ENCODE measurements at places on chromosomes 4 and X. TPM values are rescaled to one million over a fixed set of nuclear protein-coding genes. Genes with fewer than 3 reads are reported as not detected.

DNA sequence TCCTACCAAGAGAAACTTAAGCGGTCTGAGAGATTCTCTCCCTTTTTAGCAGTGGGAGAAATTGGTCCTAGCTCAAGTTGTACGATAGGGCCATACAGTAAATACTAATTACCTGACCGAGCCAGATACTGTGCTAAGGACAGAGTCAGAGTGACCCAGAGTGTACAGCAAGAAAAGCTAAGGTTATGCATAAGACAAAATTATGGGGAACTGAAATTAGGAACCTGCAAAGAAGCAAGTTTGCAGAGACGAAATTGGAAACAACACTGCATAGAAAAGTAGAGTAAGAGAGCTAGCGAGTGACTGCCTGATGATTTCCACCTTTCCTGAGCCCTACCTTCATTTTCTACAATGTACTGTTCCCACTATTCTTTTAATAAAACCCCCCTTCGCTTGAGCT, 278.1 kb downstream of the NKX6-1 start:
- H3K27me3 ChIP-seq: peaks cover 19% of the 10 kb centered on the region
- H3K4me1 ChIP-seq: no peaks in the 10 kb centered on the region
- no peak overlapping the region for H3K4me3 ChIP-seq
- no peaks in the 10 kb centered on the region for H3K36me3 ChIP-seq

- no peak overlapping the region for H3K27ac ChIP-seq
- no peaks in the 10 kb centered on the region for H3K36me3 ChIP-seq
- no peak overlapping the region for H3K4me3 ChIP-seq
- peaks cover 50% of the 10 kb centered on the region for H3K4me1 ChIP-seq
- DNase-seq: no peak
- no peaks in the 10 kb centered on the region for H3K27me3 ChIP-seq
Observed at GRCh38 chr4:139965789-139966188, 188.2 kb downstream of the MAML3 start.

DNA sequence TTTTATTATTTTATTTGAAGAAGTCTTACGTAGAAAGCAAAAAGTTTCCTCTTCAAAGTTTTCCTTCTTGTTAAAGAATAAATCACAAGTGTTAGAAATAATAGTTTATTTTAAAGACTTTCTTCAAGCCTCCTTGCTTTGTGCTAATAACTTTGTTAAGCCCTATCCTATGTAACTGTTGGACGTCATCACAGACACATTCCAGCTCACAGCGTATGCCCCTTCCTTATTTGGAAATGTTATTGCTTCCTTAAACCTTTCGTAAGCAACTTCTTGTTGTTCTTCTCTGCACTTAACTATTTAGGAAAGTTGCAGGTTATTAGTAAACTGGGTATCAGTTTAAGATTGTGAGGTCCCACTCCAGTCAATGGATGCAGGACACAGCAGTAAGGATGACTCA, 7.6 kb upstream of the SRD5A3 start:
- no peaks in the 10 kb centered on the region for H3K4me1 ChIP-seq
- H3K4me3 ChIP-seq: no peak overlapping the region
- H3K27ac ChIP-seq: no peak overlapping the region
- DNase-seq: no peak
- H3K27me3 ChIP-seq: no peaks in the 10 kb centered on the region

The AREG gene
- total RNA-seq: 1.7 TPM

DNA sequence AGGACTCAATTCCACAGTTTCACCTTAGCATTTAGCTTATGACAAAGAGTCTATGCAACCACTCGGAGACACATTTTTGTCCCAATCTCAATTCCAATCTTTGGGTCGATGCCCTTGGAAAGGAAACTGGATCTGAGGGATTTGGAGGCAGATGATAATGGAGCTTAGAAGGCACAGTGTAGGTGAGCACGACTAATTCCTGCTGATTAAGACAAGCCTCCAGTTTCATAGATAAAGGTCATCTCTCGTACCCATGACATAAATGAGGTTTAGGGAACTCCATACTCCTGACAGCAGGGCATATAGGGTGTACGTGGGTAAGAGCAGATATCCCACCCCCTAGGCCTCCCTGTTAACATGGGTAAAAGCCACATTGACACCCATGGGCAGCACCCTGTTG, 24.4 kb upstream of the ZNF718 start:
- no peak overlapping the region for H3K4me3 ChIP-seq
- H3K27me3 ChIP-seq: no peaks in the 10 kb centered on the region
- H3K4me1 ChIP-seq: no peaks in the 10 kb centered on the region
- no peak for DNase-seq
